ENCODE measurements at places on chromosomes 12 and 14. TPM values are rescaled to one million over a fixed set of nuclear protein-coding genes. Genes with fewer than 3 reads are reported as not detected.

Gene GUCY2C
- total RNA-seq, result not detected

Gene PRR4
- not detected for total RNA-seq

Gene NEMF
- total RNA-seq, result 31.9 TPM

DNA sequence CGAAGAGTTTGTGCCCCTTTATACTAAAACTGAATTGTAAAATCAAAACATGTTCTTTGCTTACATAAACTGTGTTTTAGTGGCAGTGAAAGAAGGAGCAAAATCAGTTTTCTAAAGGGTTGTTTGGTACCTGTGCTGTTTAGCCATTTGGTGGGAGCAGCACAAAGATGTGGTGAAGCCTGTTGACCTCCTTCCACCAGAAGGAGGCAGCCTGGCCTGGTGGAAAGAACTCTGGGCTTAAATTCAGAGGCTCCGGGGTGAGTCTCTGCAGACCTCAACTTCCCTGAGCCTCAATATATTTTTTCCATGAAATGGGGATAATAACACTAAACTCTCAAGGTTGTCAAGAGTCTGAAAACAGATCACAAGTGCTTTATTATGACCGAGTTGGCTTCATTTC, 502.5 kb downstream of the VRK1 start:
- no peak for DNase-seq

DNA sequence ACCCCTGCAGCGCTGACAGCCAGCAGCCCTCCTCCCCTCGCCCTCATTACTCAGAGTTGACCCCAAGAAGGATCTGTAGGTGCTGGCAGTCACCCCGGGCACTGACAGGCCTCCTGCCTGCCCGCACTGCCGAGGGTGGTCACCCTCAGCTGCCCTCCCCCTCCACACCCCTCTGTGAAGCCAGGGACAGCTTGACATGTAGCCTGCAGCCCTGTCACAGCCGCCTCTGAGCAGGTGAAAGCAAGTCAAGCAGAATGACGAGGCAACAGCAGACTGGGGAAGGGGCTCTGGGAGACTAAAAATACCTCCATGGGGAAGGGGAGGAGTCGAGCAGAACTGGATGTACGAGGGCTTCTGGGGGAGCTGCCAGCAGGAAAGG, 178.1 kb downstream of the DPF3 start:
- DNase-seq, result no peak
